Hematopoietic multipotent progenitor cell (in vitro differentiated cells): ENCODE measurements at places on chromosomes 12 and 14. TPM values are rescaled to one million over a fixed set of nuclear protein-coding genes. Genes with fewer than 3 reads are reported as not detected.

DNA sequence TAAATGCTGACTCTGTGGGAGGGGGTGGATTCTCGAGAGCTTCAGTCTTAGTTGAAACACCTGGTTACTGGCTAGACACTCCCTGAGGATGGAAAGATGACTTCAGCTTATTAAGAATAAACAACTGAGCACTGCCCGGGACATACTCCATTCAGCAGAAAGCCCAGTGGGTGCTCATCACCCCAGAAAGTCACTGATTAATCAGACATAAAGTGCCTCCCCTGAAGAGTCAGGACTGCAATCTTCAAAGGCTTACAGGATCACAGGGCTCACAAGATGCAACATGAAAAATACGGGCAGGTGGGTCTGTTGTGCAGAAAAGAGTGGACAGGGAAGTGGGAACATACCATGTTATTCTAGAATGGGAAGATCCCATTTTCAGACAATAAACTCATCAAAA lies 207.0 kb downstream of the CALM1 start:
- no peak for DNase-seq

DNA sequence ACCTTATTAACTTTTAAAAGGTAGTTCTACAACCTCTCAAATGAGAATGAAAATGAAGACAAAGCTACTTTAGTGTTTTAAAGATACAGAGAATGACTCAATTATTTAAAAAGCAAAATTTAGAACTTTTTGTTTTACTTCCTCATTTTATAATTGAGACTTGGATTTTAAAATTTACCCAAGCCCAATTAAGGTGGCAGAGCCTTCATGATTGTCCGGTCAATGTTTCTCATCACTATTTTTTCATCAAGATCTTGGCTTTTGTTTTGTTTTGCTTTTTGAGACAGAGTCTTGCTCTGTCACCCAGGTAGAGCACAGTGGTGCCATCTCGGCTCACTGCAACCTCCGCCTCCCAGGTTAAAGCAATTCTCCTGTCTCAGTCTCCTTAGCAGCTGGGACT lies 32.7 kb downstream of the PPP4R3A start:
- no peak for DNase-seq

DNA sequence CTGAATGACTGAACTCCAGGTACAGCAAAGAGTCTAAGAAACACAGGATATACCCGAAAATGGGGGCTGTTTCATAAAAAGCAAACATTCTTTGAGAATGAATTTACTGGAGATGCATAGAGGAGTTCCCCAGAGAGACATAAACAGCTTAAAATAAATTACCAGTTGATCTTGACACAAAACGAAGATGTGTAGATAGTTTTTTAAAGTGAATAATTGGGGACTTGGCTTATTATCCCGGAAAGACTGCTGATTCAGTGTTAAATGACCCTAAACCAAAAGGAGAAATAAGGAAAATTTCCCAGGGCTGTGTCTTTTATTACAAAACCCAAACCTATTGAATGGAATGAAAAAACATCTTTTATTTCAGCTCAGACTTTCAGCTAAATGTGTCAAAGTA lies 1052.8 kb upstream of the TMEM132C start:
- DNase-seq = no peak

GRCh38 chr12:130281153-130281799 lies 56.4 kb upstream of the PIWIL1 start:
- peak; percentile 31 for DNase-seq

- DNase-seq = no peak
These were observed 53.8 kb upstream of the CLEC14A start for GRCh38 chr14:38309522-38310277.

- DNase-seq = peak; percentile 11
These were observed 43.6 kb upstream of the APPL2 start for GRCh38 chr12:105279460-105280056.

- no peak for DNase-seq
These were observed 101.1 kb downstream of the PLEKHG7 start for GRCh38 chr12:92803903-92804302.

DNA sequence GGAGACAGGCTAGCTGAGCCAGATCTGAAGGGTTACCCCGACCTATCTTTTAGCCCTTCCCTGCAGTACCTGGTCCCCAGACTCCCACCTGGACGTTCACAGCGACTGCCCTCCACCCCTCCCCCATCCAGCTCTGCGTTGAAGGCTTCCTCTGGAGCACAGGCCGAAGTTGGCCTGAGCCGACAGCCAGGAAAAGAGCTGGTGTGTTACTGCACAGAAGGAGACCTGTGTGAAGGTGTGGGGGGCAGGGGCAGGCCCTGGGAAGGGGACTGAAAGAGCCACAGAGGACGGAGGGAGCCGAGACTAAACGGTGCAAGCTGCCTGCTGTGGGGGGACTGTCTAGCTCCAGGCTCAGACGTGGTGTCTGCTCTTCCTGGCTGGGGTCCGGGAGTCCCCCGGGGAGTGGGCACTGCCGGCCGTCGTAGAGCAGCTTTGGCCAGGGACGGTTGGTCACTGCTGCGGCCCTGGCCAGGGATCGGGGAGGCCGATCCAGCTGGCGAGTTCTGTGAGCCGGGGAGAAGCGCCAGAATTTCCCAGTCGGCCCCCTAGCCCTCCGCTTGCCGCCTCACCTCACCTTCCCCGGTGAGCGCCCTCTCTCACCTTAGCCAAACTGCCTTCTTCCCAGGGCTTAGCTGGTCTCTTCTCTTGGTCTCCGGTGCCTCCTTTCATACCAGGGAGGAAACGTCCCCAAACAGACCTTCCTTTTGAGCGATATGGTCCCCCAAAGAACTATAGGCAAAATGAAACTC lies 899 bp upstream of the COL2A1 start:
- DNase-seq = no peak

TMEM117 gene
- 3.0 TPM for total RNA-seq

- DNase-seq = no peak
These were observed 44.2 kb downstream of the LGMN start for GRCh38 chr14:92704036-92704804.

- no peak for DNase-seq
These were observed 80.4 kb downstream of the PTCSC3 start for GRCh38 chr14:36096090-36096489.

- DNase-seq = no peak
These were observed 96.1 kb downstream of the TMEM121 start for GRCh38 chr14:105622329-105622955.

GRCh38 chr12:53220694-53221202 lies 11.3 kb downstream of the RARG start:
- DNase-seq = peak; percentile 58
